ENCODE measurements at places on chromosomes 2 and 18.

GRCh38 chr2:133420788-133421187 lies 147.5 kb downstream of the NCKAP5 start:
- DNase-seq: no peak

GRCh38 chr2:185835974-185836373 lies 97.4 kb downstream of the FSIP2 start:
- DNase-seq: no peak

DNA sequence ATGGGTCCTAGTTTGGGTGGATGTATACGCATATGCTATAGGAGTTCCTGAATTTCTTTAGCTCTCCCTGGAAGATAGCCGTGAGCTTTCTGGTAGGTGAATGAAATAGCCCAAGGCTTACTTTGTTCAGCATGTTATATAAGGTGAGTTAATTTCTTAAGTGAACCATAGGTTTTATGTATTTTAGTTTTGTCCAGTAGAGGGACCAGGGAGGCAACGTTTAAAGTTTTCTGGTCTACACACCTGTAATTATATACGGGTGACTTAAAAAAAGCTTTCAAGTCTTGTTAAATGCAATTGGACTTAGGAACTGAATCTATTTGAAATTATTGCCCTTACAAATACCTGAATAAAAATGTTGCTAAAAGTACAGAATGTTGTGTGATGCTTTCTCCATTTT lies 402.5 kb upstream of the DDX18 start:
- DNase-seq: no peak

DNA sequence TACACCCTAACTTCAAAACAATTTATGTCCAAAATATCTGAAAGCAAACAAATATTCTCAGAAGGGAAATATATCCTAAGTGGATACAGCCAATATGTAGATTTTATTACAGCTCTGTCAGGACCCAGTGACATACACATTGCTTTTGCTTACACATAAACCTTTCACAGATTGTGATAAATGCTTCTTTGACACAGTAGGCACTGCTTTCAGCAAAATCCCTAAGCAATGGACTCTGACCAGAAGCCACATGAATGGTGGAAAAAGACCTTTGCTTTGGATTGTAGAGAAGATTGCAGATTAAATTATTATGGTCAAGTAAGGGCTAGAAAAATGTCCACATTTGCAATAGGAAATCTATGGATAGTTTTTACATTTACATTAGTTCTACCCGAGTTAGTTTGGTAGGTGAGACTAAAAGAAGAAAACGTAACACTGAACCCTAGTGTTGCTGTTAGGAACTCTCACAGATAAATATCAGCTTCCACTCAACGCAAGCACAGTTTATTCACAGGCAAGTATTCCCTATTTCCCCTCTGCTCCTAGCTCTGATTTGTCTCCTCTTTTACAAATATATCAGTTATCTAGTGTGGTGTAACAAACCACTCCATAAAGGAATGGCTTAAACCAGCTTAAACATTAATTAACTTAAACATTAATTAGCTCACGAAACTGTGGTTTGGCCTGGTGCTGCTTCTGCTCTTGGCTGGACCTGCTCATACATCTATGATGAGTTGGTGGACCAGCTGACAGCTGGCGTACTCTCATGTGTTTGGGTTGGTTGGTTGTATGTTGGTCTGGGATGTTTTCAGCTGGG lies 23.6 kb upstream of the SERPINE2 start:
- DNase-seq: no peak

GRCh38 chr2:27027211-27027651 lies 5.5 kb upstream of the TMEM214 start:
- DNase-seq: no peak

DNA sequence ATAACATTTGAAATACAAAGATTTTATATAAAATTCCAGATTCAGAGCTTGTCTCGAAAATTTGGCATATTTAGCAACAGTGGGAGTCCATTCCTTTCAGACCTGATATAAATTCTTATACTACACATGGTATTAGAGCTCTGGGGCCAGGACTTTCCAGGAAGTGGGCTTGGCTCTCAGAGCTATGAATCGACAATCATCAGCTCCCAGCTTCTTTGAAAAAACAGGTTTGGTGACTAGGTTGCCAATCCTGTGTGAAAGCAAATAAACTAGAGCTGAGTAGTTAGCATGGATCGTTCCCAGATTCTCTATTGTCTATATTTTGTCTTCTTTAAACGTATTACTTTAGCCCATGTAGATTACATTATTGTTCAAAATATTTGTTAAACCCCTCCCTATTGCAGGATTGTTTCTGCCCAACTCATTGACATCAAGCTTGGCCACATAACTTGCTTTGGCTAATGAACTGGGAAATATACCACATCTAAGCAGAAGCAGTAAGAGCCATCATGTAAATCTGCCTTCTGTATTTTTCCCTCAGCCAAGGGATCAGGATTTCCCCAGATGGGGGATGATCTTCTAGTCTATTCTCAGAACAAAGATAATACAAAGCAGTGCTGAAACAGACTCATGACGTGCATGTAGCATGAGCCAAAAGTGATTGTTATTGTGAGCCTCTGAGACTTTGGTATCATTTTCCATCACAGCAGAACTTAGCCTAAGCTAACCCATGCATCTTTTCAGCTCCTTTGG lies 105.4 kb downstream of the KCNH7 start:
- no peak for DNase-seq

DNA sequence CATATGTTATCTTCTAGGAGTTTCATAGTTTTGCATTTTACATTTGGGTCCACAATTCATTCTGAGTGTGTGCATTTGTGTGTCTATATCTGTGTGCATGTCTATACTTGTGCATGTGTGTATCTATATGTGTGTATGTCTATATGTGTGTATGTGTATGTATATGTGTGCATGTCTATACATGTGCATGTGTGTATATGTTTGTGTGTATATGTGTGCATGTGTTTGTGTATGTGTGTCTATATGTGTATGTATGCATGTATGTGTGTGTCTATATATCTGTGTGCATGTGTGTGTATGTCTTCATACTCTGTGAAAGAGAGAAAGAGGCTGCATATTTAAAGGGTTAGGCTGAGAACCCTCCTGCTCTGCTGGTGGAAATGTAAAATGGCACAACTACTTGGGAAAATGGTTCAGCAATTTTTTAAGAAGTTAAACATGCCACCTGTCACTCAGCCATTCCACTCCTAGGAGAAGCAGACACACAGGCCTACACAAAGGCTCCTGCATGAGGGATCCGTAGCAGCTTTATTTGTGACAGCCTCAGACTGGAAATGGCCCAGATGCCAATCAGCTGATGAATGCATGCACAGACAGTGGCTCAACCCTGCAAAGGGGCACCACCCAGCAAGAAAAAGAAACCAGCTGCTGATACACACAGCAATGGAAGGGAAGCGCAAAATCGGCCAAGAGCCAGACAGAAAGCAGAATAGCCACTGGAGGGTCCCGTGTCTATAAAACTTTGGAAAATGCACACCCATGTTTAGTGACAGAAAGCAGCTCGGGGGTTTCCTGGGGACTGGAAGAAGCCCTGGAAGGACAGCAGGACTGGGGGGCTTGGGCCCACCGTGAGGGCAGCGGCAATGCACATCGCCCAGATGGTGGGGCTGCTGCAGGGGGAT lies 146.8 kb downstream of the SEPTIN10 start:
- no peak for DNase-seq

GRCh38 chr2:26182887-26183630 lies 10.2 kb downstream of the GAREM2 start:
- no peak for DNase-seq

- DNase-seq: no peak
These were observed 665.3 kb downstream of the STK39 start for GRCh38 chr2:167581961-167582574.

GRCh38 chr2:160300203-160300602 lies 100.1 kb upstream of the ITGB6 start:
- no peak for DNase-seq

GRCh38 chr2:212154477-212154878 lies 384.1 kb downstream of the ERBB4 start:
- DNase-seq: no peak

DNA sequence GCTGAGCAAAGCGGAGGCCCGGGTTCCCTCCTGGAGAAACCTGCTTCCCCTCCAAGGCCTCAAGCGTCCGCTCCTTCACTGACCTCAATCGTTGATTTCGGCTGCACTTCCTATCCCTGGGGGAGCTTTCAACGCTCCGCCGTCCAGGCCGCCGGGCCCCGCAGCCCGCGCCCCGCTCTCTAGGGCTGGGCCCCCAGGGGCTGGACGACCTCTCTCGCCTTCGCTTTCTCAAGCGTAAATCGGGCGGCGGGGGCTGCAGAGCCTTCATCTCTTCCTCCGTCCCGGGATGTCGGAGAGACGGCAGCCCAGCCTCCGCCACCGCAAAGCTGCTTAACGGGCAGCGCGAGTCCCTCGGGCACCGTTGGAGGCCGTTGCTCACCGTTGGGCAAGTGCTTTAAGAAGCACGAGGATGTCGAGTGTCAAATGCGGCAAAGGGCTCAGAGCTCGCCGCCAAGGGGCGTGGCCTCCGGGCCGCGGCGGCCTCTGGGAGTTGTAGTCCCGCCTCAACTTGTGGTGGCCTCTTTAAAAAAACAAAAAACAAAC lies 8.5 kb downstream of the HES6 start:
- DNase-seq: peak; percentile 72

DNA sequence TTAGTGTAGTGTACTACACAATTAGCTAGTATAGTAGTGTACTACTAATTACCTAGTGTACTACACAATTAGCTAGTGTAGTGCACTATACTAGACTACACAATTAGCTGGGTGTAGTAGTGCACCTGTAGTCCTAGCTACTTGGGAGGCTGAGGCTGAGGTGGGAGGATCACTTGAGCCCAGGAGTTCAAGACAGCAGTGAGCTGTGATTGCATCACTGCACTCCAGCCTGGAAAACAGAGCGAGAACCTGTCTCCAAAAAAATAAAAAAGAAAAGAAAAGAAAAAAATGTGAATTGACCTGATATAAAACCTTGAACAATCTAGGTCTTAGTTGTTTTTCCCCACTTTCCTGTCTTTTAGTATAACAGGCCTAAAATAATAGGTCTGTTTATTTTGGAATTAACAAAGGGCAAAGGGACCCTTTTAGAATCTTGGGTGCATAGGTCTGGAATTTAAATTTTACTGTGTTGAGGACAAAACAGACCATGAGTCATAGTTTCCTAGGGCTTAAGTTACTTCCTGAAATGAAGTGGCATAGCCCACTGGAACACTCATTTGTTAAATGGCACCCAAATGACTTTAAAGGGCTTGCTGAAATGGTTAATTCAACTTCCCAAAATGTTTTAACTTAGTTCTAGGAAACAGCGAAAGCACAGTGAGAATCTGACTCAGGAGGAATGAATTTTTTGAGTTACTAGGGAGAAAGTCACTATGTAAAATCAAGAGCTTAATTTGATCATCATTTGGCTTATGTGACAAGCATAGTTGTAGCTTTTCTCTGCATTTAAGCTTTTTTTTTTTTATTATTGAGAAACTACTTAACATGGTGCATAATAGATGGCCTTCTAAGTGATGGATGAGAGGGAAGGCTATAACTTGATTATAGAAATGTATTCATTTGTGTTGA lies 50.7 kb upstream of the ARL5A start:
- no peak for DNase-seq

DNA sequence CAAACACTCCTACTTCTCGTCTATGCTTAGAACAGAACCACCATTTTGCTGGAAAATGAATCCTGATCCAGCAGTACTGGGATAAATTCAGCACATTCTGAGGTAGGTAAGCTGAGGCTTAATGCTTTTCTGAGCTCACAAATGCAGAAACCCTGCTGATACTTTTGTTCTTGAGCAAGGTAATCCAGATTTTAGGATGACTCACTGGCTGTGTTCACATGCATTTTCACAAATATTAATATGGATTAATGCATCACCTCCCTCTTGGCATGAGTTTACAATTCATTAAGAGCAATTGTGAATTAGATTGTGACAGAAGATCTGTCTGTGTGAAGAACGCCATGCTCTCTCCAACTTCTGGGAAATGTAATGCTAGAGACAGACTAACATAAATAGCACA lies 42.2 kb downstream of the RAD51AP2 start:
- DNase-seq: no peak

DNA sequence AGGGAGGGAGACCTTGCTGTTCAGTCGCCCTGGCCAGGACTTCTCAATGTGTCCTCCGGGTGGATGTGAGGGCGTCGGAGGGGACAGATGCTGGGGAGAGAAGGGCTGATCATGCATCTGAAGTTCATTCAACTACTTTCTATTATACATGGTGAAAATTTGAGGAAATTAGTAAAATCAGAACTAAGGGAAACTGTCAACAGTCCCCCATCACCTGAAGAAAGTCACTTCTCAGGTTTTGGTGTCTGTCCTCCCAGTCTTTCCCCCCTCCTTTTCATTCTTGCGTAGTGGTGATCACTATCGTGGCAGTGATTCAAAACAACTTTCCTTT lies 17.4 kb upstream of the ACKR3 start:
- DNase-seq: no peak

GRCh38 chr2:195450552-195451113 lies 206.4 kb upstream of the SLC39A10 start:
- DNase-seq: no peak

DNA sequence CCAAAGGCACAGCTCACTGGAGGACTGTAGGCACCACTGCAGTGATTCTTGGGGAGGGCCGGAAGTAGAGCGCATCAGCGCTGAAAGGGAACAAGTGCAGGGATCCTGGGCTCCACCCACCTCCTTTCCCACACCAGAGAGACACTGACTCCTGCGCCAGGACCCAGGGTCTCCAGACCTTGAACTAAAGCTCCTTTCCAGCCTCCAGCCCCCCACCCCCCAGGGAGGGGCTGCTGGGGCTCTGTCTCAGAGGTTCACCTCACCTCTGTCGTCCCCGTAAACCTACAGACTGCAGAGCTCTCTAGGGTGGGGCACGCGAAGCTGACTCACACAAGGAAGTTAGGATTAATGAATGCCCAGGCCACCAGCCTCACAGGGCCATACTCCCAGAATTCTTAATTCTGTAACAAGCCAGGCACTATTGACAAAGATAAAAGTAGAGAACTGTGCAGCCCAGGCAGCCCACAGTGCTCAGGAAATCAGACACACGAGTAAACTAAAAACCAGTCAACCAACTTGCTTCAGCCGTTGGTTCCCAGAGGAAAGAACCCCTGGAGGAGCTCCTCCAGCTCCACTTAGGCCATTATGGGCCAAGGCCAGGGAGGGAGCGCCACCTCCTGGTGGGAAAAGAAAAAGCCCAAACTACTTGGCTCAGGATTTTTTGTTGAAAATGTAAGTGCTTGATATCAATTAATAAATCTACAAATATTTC lies 45.1 kb upstream of the ACAA2 start:
- peak; percentile 16 for DNase-seq

DNA sequence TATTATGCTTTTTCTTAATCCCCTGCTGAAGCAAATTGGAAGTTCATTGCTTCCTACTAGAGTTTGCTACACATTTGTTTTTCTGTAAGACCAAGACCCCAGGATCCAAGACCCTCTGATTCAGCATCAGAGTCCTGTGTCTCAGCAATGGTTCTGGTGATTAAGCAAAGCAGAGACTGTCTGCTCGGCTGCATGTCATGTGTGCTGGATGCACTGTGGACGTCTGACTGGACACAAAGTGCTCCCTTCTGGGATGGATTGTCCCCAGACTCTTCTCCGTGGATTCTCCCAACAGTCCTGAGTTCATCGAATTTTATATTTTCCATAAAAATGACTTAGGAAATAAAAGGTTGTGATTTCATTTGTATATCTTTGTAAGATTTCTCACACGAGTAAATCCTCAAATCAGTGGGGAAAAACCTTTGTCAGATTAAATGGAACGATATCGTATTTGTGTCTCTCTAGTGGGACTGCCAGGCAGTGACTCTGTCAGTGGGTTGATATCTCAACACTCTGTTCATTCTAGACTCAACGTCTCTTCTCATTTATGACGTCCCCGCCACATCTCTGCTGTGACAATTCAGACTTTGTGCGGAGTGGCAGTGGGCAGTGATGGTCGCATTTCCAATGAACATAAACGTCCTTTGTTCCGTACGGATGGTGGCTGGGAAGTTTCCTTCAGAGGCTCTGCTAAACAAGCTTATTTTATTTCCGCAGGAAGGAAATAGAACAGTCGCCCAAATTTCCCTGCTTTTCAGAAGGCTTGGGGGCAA lies 58.6 kb downstream of the NCAPH start:
- no peak for DNase-seq
